Breast epithelium (tissue), 4 donors: ENCODE measurements at places on chromosomes 1 and 21.

- no peak for DNase-seq
Measured at GRCh38 chr1:210558302-210558701, 229.6 kb downstream of the HHAT start.

DNA sequence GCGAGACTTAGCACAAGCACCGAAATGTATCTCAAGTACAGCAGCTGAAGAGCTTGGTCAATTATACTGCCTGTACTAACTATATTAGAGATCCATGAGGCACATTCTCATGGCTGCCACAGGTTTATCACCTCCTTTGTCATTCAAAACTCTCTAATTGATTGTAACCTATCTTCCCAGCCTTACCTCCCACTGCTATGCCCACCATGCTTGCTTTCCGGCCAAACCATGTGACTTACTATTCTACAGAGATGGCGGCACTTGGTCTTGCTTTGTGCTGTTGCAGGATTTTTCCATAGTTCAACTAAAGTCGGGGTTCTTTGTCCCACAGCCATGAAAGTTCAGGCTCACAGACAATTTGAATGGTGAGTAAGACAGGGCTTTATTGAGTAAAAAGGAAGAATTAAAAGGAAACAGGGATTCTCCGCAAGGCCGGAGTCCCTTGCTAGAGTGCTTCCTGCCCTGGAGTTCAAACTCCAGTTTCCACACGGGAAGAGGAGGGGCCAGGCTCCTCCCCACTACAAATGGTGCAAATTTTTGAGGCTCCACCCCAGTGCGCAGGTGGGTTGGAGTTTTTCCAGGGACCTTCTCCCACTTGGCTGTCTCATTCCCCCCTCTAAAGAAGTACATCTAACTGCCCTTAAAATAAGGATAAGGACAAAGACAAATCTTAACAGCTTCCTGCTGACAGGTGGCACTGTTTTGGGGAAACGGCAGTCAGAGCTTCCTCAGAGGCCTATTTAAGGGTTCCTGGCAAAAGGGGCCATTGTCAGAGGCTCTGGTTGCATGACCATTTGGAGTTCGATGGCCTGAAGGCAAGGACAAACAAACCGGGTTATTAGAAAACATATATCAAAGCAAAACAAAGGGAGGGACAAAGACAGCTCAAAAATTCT, 28.7 kb downstream of the FMO2 start:
- no peak for DNase-seq

DNA sequence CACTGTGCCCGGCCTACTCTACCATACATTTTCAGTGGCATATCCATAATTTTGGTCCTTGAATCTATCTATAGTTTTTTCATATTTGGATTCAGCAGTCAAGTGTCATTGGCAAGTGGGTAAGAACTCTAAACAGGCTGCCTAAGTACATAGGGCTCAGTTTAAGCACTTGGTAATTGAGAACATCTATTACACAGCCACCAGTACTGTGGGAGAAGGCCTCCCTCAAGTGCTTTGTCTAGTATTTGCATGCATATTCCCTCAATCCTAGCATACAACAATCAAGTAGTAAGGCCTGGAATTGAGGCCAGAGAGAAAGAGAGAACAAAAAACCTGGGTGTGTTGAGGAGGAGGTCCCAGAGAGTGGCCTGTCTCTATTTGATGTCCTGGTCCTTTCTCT, 325.2 kb downstream of the USP25 start:
- DNase-seq, result no peak

- DNase-seq, result no peak
Measured at GRCh38 chr1:29960876-29961275, 724.6 kb downstream of the PTPRU start.

GRCh38 chr1:91622616-91623015, 122.0 kb downstream of the CDC7 start:
- no peak for DNase-seq

- no peak for DNase-seq
Measured at GRCh38 chr21:15363921-15364320, 299.1 kb upstream of the NRIP1 start.

DNA sequence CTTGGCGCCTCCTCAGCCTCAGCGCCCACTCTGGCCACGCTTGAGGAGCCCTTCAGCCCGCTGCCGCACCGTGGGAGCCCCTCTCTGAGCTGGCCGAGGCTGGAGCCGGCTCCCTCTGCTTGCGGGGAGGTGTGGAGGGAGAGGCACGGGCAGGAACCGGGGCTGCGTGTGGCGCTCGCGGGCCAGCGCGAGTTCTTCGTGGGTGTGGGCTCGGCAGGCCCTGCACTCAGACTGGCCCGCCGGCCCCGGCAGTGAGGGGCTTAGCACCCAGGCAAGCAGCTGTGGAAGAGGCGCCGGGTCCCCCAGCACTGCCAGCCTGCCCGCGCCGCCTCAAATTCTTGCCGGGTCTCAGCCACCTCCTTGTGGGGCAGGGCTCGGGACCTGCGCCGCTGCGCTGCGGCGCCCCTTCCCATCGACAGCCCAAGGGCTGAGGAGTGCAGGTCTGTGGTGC, 61.4 kb downstream of the SLC16A1 start:
- DNase-seq, result no peak

DNA sequence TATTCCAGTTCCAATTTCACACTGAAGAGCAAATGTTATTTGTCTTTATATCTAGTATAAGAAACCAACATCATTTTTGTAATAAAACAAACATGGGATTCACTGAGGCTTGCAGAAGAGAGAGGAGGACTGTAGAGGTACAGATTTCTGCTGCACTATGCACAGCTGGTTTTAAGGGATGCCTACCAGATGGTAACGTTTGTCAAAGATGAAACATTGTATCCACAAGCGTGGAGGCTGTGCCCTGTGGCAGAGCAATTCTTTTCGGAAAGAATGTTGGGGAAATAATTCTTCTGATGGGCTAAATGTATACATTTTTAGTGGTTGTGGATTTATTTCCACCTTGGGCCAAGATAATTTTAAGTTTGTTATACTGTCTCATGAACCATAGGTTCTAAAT, 272.4 kb downstream of the DUSP10 start:
- no peak for DNase-seq

GRCh38 chr1:18278946-18279345, 171.3 kb downstream of the IGSF21 start:
- DNase-seq, result no peak

DNA sequence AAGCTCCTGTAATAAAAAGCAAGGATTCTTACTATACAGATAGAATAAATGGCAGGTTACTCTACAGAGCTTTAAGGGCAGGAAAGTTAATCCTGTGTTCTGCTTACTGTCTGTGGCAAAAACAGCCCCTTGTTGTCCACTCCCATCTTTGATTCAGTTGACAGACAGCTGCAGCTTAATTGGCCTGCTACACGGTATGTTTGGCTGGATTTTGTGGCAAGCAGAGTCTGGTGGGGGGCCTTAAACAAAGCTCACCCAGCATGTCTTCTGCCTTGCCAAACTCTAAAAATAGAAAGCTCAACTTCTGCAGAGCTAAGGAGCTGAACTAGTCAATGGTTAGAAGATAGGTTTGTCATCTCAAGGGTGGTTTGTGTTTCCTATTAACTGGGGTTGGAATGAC, 407.2 kb downstream of the HLX start:
- no peak for DNase-seq

GRCh38 chr1:32813941-32814739, 3.0 kb downstream of the YARS1 start:
- no peak for DNase-seq

DNA sequence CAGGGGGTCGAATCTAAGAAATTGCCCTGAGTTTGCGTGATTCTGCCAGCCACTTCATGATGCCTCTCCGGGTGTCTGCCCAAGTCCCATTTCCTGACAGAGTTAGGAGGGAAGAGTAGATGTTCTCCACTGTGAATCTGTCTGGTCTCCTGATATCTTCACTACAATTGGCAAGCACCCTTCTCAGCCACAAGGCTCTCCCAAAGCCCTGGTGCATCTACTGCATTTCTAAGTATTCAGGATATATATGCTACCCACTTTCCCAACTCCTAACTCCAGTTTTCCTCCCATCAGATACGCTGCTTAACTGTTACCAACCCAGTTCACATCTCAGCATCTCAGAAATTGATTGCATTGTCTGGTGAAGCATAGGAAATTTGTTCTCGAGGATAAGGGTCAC, 25.9 kb upstream of the OVAAL start:
- no peak for DNase-seq

DNA sequence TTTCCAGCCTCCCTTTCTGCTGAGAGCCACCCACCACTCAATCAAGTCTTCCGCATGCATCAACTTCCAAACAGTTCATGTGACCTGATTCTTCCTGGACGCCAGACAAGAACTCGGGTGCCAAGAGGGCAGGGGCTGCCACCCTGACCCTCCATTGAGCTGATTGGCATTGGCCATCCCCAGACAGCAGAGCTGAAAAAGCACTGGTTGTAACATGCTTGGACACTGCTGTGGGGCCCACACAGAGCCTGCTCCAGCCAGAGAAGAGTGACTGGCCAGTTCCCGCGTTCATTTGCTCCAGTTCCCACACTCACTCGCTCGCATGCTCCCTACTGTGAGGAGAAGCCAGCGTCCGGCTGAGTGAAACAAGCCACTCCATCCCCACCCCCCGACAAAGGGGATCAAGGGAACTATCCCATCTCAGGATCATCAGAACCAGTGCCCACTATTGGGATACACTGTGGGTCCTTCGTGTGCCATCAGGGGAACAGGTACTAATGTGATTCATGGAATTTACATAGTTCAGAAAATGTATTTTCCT, 420.3 kb downstream of the NPHP4 start:
- no peak for DNase-seq

GRCh38 chr1:156124557-156125483, 10.3 kb downstream of the LMNA start:
- no peak for DNase-seq

DNA sequence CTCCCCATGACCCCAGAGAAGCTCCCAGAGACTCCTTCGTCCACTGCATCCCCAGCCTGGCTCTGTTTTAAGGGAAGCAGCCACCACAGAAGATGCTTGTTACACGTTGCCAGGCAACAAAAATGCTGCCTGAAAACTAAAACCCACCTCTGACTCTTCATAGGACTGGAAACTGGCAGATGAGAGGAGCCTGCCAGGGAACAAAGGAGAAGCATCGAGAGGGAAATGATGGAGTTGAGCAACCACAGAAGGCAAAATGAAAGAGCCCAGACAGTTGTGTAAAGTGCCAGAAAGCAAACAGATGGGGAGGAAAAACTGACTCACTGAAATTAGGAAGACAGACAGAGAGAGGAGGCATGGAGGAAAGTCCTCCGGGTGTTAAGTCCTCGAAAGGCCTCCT, 118.4 kb downstream of the KCNN3 start:
- no peak for DNase-seq

GRCh38 chr1:225695578-225696337, 42.8 kb upstream of the ENAH start:
- no peak for DNase-seq

- no peak for DNase-seq
Measured at GRCh38 chr1:165854101-165854845, 26.9 kb downstream of the UCK2 start.

GRCh38 chr1:48084826-48085225, 87.6 kb upstream of the TRABD2B start:
- DNase-seq, result no peak

DNA sequence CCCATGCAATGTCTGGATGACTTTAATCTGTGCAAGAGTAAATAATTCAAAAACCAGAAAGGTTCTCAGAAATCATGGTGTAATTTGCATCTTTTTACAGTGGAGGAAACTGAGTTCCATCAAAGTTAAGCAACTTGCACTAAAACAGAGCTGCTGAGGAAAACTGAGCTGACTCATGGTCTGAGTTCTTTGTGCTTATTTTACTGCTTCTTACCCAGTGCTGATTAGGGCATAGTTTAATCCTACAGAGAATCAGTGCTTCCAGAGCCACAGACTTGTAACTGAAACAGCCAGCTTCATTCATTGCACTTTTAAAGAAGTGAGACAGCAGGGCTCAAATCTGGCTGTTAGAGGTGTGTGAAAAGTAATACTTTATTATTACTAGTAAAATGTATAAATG, 10.9 kb upstream of the RWDD3 start:
- no peak for DNase-seq

GRCh38 chr1:55064861-55065263, 25.5 kb downstream of the PCSK9 start:
- peak; percentile 58 for DNase-seq

GRCh38 chr21:29443411-29444010, 144.8 kb downstream of the BACH1 start:
- no peak for DNase-seq
